ENCODE measurements at places on chromosomes 16 and 17.

DNA sequence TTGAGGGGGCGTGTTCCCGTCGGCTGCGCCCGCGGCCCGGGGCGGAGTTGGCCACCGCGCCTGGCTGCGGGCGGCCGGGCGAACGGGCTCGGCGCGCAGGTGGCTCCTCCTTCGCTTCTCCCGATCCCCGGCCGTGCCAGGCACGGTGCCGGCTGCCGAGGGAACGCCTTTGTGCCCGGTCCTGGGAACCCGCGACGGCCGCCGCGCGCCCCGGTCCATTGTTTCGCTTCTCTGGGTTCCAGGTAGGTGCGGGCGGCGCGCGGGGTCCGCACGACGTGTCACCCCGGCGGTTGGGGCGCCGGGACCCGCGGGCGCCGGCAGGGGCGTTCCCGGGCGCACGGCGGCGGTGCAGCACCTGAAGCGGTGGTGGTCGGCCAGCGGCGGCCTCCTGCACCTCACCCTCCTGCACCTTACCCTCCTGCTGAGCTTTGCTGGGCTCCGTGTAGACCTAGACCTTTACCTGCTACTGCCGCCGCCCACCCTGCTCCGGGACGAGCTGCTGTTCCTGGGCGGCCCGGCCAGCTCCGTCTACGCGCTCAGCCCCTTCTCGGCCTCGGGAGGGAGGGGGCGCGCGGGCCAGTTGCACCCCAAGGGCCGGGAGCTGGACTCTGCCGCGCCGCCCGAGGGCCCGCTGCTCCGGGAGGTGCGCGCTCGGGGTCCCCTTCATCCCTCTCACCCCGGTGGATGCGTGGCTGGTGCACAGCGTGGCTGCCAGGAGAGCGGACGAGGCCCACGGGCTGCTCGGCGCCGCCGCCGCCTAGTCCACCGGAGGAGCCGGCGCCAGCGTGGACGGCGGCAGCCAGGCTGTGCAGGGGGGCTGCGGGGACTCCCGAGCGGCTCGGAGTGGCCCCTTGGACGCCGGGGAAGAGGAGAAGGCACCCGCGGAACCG lies 99.9 kb downstream of the EFCAB13 start:
- peak; percentile 3 for DNase-seq

GRCh38 chr17:1329745-1330343 lies 50.4 kb downstream of the TRARG1 start:
- no peak for DNase-seq

DNA sequence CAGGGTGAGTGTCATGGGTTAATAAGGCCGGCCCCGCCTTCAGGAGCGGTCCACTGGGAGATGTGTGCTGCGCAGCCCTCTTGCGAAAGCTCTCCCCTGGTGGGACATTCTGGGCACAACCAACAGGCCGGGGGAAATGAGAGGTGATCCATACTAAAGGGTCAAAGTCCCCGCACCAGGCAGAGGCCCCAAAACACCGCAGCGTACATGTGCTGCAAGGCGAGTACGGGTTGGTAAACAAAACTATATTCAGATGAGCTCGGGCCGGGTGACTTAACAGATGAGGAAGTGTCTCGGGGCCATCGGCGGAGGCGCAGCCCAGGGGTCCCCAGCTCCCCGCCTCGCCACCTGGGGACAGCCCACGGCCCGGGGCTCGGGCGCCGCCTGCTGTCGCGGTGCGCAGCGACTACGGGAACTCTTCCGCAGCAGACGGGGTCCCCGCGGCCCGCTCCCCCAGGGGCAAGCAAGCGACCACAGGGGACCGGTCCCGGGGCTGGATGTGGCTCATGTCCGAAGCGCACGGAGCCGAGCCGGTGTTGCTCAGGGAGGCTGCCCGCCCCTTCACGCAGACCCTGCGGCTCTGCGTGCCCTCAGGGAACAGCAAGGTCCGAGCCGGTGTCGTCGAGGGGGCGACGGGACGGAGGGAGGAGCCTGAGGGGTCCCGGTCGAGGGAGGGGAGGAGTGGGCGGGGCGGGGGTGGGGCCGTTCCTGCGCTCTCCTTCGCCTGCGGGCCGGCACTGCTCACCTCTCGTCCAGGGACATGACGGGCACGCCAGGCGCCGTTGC lies at the start of gene RAB37:
TSS of gene RAB37 (plus strand) at position 744 of the 786 bp plus-strand sequence. CDS start at position 761, 17 bp downstream.
- peak; percentile 64 for DNase-seq

GRCh38 chr16:66656547-66656946 lies 40.0 kb downstream of the CMTM4 start:
- DNase-seq, result no peak

DNA sequence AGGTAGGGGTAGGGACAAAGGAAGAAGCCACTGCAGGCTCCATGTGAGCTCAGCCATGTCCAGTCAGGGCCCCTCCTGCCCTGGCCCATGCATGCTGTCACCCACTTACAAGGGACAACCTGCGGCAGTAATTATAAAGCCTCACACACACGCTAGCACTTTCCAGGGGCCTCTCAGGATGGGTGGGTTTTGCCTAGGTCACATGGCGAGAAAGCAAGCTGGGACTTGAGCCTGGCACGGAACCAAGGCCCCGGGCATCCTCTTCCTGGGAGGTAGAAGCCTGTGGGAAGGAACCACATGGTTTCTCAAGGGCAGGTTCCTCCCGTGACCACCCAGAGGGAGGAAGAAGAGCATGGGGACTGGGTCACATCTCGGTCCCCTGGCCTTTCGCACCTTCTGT lies 7.0 kb downstream of the ZNF319 start:
- no peak for DNase-seq

GRCh38 chr16:583815-584591 lies 5.9 kb upstream of the RAB40C start:
- no peak for DNase-seq

DNA sequence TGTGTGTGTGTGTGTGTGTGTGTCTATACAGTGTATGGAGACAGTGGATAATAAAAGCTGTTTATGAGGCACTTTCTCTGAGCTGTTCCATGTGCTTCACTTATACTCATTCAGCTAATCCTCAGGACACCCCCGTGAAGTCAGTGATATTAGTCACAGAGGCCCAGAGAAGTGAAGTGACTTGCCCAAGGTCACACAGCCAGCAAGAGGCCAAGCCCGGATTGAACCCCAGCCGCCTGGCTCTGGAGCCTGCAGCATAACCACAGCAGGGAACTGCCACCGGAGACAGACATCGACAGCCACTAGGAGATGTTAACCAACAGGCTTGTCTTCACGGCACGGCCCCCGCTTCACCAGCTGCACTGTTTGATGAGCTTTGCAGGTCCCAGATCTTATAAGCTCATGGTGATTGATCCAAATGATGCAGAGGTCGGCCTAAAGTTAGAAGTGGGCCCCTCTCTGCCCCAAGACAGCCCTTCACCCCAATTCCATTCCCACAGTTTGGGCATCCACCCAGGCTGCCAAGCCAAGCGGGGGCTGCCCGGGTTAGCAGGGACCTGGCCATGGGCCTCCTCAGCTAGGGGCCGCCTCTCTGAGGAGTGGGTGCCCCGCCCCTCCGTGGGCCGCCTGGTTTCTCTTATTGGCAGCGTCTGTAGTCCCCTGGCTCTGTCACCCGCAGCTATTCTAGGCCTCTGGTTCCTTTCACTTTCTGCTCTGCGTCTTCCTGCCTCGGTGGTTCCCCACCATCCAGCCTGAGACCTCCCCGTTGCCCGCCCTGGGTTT lies 30.9 kb downstream of the SOCS1 start:
- DNase-seq, result peak; percentile 94

GRCh38 chr17:9002606-9003354 lies 18.5 kb upstream of the NTN1 start:
- peak; percentile 63 for DNase-seq

DNA sequence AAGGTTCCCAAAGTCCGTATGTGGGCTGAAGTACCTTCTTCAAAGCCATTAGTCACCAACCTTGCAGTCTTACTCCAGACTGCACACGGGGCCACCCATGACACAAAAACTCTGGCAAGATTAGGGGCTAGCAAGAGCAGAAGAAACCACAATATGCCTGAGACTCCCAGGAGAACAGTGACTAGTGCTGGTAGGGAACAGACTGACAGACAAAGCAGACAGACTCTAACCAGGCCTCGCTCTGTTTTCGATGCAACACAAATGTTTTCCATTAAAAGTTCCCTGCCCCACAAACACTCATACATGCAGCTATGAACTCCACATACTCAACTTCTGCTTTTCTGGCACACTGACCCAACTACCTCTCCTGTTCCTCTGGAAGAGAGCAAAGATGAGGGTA lies 102.2 kb downstream of the HIC1 start:
- no peak for DNase-seq

GRCh38 chr17:74893936-74894671 lies 671 bp upstream of the FADS6 start:
- DNase-seq, result no peak

DNA sequence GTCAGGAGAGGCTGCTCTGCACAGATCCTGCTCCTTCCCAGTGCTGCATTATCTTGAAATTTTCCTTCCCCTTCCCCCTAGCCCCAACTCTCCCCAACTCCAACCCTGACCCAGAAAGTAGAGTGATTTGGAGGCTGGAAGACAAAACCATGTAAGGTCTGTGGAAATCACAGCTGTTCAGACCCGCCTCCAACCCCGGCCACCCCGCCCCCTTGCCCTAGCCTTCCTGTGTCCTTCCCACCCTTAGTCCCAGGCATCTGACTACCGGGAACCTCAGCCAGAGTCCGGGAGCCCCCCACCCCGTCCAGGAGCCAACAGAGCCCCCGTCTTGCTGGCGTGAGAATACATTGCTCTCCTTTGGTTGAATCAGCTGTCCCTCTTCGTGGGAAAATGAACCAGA lies at the start of gene AOC3:
TSS of gene AOC3 (plus strand) at position 246 of the 400 bp plus-strand sequence. CDS start at position 391, 145 bp downstream.
- no peak for DNase-seq

DNA sequence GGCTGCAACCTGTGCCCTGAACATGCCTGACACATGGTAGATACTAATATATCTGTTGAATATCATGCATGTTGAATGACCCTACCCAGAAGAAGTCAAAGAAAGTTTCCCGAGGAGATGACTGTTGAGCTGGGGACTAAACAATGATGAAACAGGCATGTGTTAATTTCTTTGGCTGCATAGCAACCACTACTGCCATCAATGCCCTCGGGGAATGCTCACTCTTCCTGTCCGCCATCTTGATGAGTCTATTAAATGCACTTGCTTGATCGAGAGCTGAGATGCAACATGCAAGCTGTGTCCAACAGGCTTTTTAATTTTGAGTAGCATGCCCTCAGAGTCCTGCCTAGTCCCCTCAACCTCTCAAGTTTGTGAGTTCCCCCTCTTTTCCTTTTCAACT lies 31.3 kb downstream of the GRIN2A start:
- DNase-seq, result no peak

DNA sequence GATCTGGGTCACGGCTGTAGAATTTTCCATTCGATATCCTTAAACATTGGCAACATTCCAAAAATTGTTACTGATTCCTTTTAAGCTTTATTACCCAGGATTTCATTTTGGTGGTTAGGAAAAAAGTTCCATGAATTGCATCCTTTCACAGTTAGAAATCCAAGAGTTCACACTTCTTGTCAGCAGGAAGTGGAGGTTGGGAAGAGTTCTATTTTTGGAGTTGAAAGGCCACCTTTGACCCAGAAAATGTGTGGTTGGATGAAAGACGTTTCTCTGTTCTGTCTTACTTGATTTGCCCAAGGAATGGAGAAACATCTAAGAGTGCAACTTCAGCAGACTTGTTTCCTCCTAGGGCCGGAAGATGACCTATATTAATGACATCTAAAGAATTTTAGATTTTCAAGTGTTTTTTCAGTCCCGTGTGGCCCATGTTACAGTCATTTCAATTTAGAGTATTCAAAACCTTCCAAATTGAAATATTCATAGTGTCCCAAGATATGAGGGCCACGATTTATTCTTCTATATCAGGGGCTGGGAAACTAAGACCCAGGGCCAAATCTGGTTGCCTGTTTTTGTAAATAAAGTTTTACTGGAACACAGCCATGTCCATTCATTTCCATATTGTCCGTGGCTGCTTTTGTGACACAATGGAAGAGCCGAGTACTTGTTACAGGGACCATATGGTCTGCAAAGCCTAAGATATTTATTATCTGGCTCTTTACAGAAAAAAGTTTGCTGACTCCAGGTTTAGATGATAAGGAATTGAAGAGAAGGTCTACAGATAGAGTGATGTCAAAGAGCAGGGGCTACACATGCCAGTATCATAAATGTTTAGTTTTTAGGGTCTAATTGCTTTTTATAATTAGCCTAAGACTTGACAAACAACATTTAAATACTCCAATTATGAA lies 50.2 kb downstream of the CDK5R1 start:
- no peak for DNase-seq

DNA sequence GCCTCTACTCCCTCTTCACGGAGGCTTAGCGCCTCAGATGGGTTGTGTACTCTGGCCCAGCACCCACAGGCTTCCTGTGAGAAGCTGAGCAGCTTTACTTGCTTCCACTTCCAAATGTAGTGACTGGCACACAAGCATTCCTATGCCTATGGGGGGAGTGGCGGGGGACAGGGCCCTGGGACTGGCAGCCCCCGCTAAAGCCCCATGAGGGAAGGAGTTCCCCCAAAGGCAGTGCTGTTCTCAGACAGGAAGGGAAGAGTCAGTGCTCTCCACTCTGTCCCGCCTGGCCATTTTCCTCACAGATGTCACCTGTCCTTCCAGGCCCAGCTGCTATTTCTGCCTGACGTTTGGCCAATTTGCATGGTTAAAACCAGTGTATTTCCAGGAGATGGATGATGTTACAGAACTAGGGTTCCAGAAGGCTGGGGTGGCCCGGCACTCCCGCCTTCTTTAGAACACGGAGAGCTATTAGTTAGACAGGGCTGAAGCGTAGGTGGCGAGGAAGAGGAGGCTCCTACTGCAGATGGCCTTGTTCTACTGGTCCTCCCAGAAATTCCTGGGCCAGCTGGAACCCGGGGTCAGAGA lies 83.9 kb upstream of the FBXO47 start:
- DNase-seq, result no peak

GRCh38 chr17:73794336-73794735 lies 150.1 kb upstream of the SDK2 start:
- no peak for DNase-seq

All from activated T-cell treated with anti-CD3 and anti-CD28 coated beads, Interleukin-2, amount 50 U/mL, for 72 hours (primary cell).